ENCODE measurements at places on chromosomes 12 and 14.

GRCh38 chr12:64186789-64187188 is 35.3 kb downstream of the KICS2 start:
- DNase-seq = no peak

- DNase-seq = no peak
These were observed 268.2 kb downstream of the ALG10 start for GRCh38 chr12:34290381-34290995.

DNA sequence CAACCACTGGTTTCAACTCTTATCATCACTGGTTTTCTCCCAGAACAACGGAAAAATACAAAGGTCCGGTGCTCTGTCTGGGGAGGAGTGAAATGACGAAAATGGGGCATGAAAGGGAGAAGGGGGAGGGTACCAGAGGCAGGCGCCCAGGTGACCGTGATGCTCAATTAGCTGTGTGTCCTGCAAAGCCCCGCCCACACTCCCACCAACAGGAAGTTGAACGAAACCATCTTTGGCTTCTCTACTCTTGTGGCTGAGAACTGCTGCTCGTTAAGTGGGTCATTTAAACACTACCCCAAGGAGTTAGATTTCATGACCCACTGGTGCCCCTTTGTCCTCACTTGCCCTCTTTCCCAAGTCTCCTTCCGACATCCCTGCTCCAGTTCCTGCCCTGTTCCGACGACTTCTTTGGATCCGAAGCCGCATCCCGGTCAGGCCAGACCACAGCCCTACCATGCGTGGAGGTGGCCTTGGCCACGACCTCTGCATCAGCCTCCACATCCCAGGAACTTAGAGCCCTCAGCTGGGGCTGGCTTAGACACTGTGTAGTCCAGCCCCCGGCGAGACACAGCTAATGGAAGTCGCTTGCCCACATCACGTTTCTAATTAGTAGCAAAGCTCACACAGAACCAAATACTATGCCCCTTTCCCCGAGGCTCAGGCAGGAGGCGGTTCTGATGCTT is 11.4 kb upstream of the LRTM2 start:
- DNase-seq = no peak

DNA sequence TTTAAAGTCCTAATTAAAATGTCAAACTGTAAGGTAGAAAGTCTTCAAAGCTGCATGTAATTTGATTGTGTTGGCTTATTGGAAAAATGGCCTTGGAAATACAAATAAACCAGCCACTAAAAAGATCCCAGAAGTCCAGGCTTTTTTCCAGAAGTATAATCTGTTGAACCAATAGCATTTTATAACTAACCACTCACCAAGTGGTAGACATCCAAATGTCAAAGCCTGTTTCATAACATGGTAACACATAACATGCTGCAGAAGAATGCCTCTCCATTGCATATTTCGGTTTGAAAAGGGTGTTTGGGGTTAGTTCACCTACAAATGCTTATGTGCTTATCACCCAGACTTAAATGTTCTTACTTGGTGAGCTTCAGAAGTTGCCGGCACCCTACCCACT is 183.7 kb upstream of the DIO2 start:
- DNase-seq = no peak
